ENCODE measurements at places on chromosomes 5 and 9.
A peak's percentile ranks its signal among the peaks of the same experiment; 100 is the strongest.

GRCh38 chr5:126864042-126864688, 87.2 kb downstream of the LMNB1 start:
- H3K4me1 ChIP-seq: peaks cover 7% of the 10 kb centered on the region
- no peak overlapping the region for H3K4me3 ChIP-seq
- H3K27me3 ChIP-seq: no peaks in the 10 kb centered on the region
- ATAC-seq: no peak
- H3K36me3 ChIP-seq: peaks cover 11% of the 10 kb centered on the region

DNA sequence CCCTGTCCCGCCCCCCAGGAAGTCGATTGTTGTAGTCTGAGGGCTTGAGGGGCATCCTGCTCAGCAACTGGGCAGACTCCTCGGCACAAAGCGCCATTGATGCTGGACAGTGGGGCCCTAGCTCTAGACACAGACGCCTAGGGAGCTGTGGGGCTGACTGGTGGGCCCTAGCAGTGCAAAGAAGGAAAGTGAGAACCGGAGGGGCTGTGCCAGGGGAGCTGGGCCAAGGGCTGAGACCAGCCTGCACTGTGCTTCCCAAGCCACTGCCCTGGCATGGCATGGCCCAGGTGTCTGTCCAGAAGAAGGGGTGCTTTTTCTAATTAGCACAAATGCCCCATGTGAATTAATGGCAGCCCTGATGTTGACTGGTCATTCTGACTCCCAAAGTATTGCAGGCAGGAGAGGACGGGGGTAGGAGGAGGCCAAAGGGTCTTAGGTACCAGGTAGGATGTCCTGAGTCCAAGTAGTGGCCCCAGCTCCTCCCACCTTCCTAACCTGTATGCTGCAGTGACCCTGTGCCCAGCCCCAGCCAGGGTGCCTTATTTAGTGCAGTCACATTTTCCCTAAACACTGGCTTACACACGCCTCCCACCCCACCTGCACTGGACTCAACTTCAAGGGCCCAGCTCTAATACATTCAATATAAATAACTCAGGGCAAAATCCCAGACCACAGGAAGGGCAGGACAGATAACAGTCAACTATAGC, 15.9 kb downstream of the TCF7 start:
- peaks cover 23% of the 10 kb centered on the region for H3K36me3 ChIP-seq
- peak overlapping the region; percentile 55 for H3K27ac ChIP-seq
- H3K4me3 ChIP-seq: peak overlapping the region; percentile 22
- no peaks in the 10 kb centered on the region for H3K27me3 ChIP-seq
- no peak for ATAC-seq
- H3K4me1 ChIP-seq: peaks cover 97% of the 10 kb centered on the region

- no peak for ATAC-seq
- peaks cover 24% of the 10 kb centered on the region for H3K36me3 ChIP-seq
- H3K27me3 ChIP-seq: no peaks in the 10 kb centered on the region
- H3K4me3 ChIP-seq: peak overlapping the region; percentile 90
These were observed 2.0 kb downstream of the CLK4 start for GRCh38 chr5:178624631-178625546.

- no peaks in the 10 kb centered on the region for H3K4me1 ChIP-seq
- peaks cover 45% of the 10 kb centered on the region for H3K27me3 ChIP-seq
- H3K4me3 ChIP-seq: no peak overlapping the region
- H3K36me3 ChIP-seq: no peaks in the 10 kb centered on the region
- no peak overlapping the region for H3K27ac ChIP-seq
These were observed 17.2 kb upstream of the DIRAS2 start for GRCh38 chr9:90659650-90660364.

- H3K36me3 ChIP-seq: no peaks in the 10 kb centered on the region
- peaks cover 13% of the 10 kb centered on the region for H3K27me3 ChIP-seq
- no peak overlapping the region for H3K4me3 ChIP-seq
- H3K27ac ChIP-seq: no peak overlapping the region
- no peak for ATAC-seq
These were observed 156.2 kb upstream of the ZNF618 start for GRCh38 chr9:113719919-113720318.

- no peaks in the 10 kb centered on the region for H3K36me3 ChIP-seq
- no peak overlapping the region for H3K27ac ChIP-seq
- ATAC-seq: no peak
- H3K4me3 ChIP-seq: no peak overlapping the region
- no peaks in the 10 kb centered on the region for H3K27me3 ChIP-seq
These were observed 92.7 kb downstream of the PCSK1 start for GRCh38 chr5:96340357-96340756.

DNA sequence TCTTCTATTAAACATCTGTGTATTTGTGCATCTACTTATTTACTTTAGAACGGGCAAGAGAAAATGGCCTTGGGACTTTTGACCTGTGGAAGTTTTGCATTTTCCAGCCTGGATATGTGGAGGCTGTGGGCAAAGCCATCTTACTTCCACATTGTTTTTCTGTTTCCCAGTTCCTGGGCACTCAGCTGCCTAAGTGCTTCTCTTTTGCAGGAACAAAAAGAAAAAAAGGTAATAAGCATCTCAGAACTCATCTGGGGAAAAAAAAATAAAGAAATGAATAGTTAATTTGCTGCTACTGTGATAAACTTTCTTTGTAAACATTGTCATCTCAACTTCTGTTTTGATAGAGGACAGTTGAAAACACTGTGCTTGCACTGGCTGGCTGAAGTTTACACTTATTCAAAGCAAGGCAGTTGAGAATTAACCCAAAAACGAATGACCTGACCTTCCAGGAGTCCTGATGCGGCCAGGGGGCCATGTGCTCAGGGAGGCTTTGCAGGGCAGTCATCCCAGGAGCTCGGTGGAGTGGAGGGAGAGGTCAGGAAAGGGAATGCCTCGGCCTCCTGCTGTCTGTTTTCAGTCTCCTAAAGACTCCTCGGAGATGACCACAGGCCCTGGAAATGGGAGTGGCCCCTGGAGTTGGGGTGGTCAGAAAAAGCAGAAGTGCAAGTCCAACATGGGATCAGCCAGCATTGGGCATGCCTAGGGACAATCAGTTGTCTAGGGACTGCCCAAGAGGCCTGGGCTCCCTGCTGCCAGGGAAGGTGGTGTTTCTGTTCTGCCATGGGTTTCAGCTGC, 75.5 kb downstream of the RAI14 start:
- no peaks in the 10 kb centered on the region for H3K4me1 ChIP-seq
- H3K27ac ChIP-seq: no peak overlapping the region
- H3K27me3 ChIP-seq: peaks cover 8% of the 10 kb centered on the region
- H3K36me3 ChIP-seq: no peaks in the 10 kb centered on the region
- no peak for ATAC-seq

GRCh38 chr9:982394-983230, 6.2 kb downstream of the DMRT3 start:
- no peak overlapping the region for H3K27ac ChIP-seq
- peaks cover 83% of the 10 kb centered on the region for H3K27me3 ChIP-seq
- H3K36me3 ChIP-seq: no peaks in the 10 kb centered on the region

- ATAC-seq: no peak
- no peaks in the 10 kb centered on the region for H3K27me3 ChIP-seq
- H3K36me3 ChIP-seq: peaks cover 16% of the 10 kb centered on the region
- H3K4me1 ChIP-seq: peaks cover 7% of the 10 kb centered on the region
- no peak overlapping the region for H3K27ac ChIP-seq
- no peak overlapping the region for H3K4me3 ChIP-seq
These were observed 80.0 kb upstream of the SAP30L start for GRCh38 chr5:154365823-154366222.

GRCh38 chr5:158903006-158903405, 196.7 kb downstream of the EBF1 start:
- H3K36me3 ChIP-seq: peaks cover 58% of the 10 kb centered on the region
- no peak overlapping the region for H3K4me3 ChIP-seq
- H3K27ac ChIP-seq: peak overlapping the region; percentile 62
- no peaks in the 10 kb centered on the region for H3K27me3 ChIP-seq
- peaks cover 86% of the 10 kb centered on the region for H3K4me1 ChIP-seq
- ATAC-seq: no peak

DNA sequence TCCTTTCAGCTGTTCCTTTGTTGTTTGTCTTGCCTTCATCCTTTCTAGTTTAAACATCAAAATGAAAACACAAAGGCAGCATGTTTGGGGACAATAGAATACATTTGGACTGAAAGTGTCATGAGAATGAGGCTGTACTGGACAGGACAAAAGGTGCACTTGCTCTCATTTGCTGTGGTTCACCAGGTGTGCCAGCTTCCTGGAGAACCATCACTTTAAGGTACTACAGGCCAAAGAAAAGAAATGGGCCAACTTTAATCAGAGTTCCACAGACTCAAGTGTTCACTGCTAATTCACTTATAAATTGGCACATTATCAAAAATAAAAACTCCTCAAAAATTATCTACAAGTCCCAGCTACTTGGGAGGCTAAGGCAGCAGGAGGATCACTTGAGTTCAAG, 53.8 kb downstream of the ABHD17B start:
- peaks cover 21% of the 10 kb centered on the region for H3K36me3 ChIP-seq
- H3K27ac ChIP-seq: no peak overlapping the region
- no peak overlapping the region for H3K4me3 ChIP-seq
- ATAC-seq: no peak
- H3K4me1 ChIP-seq: no peaks in the 10 kb centered on the region

- H3K27ac ChIP-seq: peak overlapping the region; percentile 15
- H3K27me3 ChIP-seq: no peaks in the 10 kb centered on the region
- H3K36me3 ChIP-seq: no peaks in the 10 kb centered on the region
- no peak for ATAC-seq
- H3K4me1 ChIP-seq: peaks cover 36% of the 10 kb centered on the region
These were observed 268.6 kb upstream of the PTGER4 start for GRCh38 chr5:40410964-40411635.

- ATAC-seq: no peak
- no peaks in the 10 kb centered on the region for H3K27me3 ChIP-seq
- no peak overlapping the region for H3K27ac ChIP-seq
- no peaks in the 10 kb centered on the region for H3K4me1 ChIP-seq
- H3K36me3 ChIP-seq: no peaks in the 10 kb centered on the region
These were observed 96.4 kb upstream of the ELL2 start for GRCh38 chr5:96058084-96058483.

GRCh38 chr5:87434461-87434860, 21.7 kb upstream of the CCNH start:
- no peak for ATAC-seq
- no peak overlapping the region for H3K4me3 ChIP-seq
- no peaks in the 10 kb centered on the region for H3K36me3 ChIP-seq
- peaks cover 9% of the 10 kb centered on the region for H3K27me3 ChIP-seq
- H3K27ac ChIP-seq: no peak overlapping the region

GRCh38 chr9:21154018-21154608, 12.3 kb downstream of the IFNA21 start:
- ATAC-seq: no peak
- no peak overlapping the region for H3K4me3 ChIP-seq
- H3K27ac ChIP-seq: no peak overlapping the region
- peaks cover under 1% of the 10 kb centered on the region for H3K36me3 ChIP-seq
- peaks cover 12% of the 10 kb centered on the region for H3K27me3 ChIP-seq

GRCh38 chr9:3906437-3907213, 380.8 kb upstream of the RFX3 start:
- no peaks in the 10 kb centered on the region for H3K36me3 ChIP-seq
- H3K27ac ChIP-seq: no peak overlapping the region
- no peak for ATAC-seq
- H3K4me1 ChIP-seq: no peaks in the 10 kb centered on the region
- H3K4me3 ChIP-seq: no peak overlapping the region

GRCh38 chr9:84271531-84271900, 69.0 kb downstream of the SLC28A3 start:
- peaks cover 11% of the 10 kb centered on the region for H3K4me1 ChIP-seq
- peak overlapping the region; percentile 67 for H3K4me3 ChIP-seq
- H3K36me3 ChIP-seq: no peaks in the 10 kb centered on the region

DNA sequence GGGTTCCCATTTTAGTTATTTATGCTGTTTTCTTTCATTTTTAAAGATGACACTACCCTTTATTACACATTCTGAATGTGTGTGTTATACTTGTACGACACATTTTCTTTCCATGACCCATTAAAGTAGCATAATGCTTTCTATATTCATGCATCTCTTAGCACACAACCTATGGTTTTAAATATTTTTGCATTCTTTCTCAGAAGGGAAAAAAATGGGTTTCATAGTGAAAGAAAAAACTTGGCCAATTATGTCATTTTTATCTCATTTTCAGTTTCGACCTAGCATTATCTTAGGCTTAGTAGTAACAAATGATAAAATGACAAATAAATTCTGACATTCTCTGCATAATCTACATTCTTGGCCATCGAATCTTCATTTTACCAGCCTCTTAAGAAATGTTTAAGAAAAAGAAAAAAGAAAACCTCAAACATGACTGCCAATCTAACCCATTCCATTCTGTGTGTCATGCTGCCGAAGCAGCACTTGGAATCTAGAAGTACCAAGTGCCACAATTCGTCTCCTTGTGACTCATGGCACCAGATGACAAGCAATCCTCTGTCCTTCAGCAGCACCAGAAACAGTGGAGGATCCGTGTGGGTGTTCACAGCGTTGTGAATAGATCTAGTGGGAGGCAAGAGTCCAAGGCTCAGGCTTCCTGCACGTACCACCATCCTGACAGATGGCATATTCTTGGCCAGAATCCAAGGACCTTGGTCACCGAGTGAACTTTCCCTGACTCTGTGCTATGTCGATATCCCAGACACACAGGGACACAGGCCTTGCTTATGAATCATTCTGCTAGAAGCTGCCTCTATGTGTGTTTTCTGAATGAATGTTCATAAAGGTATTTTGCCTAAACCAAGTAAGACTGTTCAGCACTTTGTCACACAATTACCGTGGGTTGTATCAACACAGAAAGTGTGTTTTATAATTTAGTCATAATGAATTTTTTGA, 502.7 kb downstream of the NR2F1-AS1 start:
- no peaks in the 10 kb centered on the region for H3K4me1 ChIP-seq
- no peaks in the 10 kb centered on the region for H3K27me3 ChIP-seq
- no peak overlapping the region for H3K27ac ChIP-seq
- no peak overlapping the region for H3K4me3 ChIP-seq
- no peaks in the 10 kb centered on the region for H3K36me3 ChIP-seq
- peak; percentile 34 for ATAC-seq

DNA sequence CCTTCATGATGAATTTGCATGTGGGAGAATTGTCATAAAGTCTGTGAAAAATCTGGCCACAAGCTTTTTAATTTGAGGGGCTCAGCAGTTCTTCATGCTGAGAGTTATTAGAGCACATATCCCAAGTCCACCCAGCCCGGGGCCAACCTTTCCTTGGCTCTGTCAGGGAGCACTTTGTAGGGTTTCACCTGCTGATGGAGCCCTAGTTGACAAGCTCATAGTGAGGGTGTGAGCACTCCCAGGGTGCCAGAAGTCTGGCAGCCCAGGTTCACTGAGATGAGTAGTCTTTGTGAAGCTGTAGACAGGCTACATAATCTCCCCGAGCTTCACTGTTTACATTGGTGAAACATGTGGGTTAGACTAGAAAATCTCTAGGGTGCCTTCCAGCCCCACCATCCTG, 97.2 kb upstream of the NREP start:
- H3K4me1 ChIP-seq: no peaks in the 10 kb centered on the region
- H3K27me3 ChIP-seq: no peaks in the 10 kb centered on the region
- no peak overlapping the region for H3K27ac ChIP-seq

- no peak overlapping the region for H3K4me3 ChIP-seq
- H3K4me1 ChIP-seq: no peaks in the 10 kb centered on the region
- no peaks in the 10 kb centered on the region for H3K36me3 ChIP-seq
- no peak overlapping the region for H3K27ac ChIP-seq
- no peak for ATAC-seq
These were observed 485.2 kb downstream of the RAB3C start for GRCh38 chr5:59067956-59068656.

GRCh38 chr9:109419531-109419930, 78.6 kb downstream of the PTPN3 start:
- no peaks in the 10 kb centered on the region for H3K36me3 ChIP-seq
- H3K27ac ChIP-seq: no peak overlapping the region
- no peak for ATAC-seq
- no peak overlapping the region for H3K4me3 ChIP-seq
- H3K4me1 ChIP-seq: peaks cover 60% of the 10 kb centered on the region

GRCh38 chr5:138903130-138903775, 28.1 kb upstream of the LRRTM2 start:
- no peak overlapping the region for H3K27ac ChIP-seq
- ATAC-seq: no peak
- no peaks in the 10 kb centered on the region for H3K27me3 ChIP-seq
- no peak overlapping the region for H3K4me3 ChIP-seq
- H3K4me1 ChIP-seq: peaks cover 11% of the 10 kb centered on the region
